NCI-H1092 (cell line): ENCODE measurements at places on chromosomes 5 and 9.

GRCh38 chr5:67648201-67648671, 451.6 kb upstream of the CD180 start:
- peak; percentile 44 for DNase-seq

- DNase-seq, result no peak
Observed at GRCh38 chr9:23162789-23163188, 663.3 kb downstream of the ELAVL2 start.

- no peak for DNase-seq
Observed at GRCh38 chr5:23385036-23385435, 122.4 kb upstream of the PRDM9 start.

- no peak for DNase-seq
Observed at GRCh38 chr5:55989860-55990259, 4.9 kb downstream of the IL6ST start.

DNA sequence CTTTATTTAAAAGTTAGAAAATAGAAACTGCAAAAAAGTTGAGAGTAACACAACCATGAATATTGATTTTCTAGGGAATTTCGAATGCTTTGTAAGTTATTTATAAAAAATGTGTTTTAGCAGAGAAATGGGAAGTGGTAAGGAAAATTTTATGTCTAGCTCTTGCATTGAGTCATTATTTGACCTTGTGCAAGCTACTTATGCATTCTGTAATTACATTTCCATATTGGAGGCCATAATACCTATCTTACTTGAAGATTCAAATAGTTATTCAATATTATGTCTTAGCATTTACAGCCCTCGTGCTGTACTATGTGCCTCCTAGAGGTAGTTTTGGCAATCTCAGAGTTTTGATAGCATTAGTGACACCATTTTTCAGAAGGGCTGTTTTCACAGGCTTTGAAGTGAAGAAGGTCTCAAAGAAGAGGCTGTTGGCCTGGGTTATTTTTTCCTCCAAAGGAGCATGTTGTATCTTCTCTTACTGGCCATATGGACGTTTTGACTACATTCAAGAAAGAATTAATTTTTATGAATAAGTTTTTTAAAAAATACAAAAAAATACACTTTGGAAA, 7.4 kb upstream of the DAP start:
- DNase-seq, result no peak
